ENCODE measurements at places on chromosomes 7 and 10. TPM values are rescaled to one million over a fixed set of nuclear protein-coding genes. Genes with fewer than 3 reads are reported as not detected.

GRCh38 chr7:26709210-26709990, 155.0 kb downstream of the SKAP2 start:
- no peak overlapping the region for H3K4me3 ChIP-seq
- peaks cover 9% of the 10 kb centered on the region for H3K4me1 ChIP-seq
- no peak for DNase-seq
- no peak overlapping the region for H3K27ac ChIP-seq
- H3K27me3 ChIP-seq = no peaks in the 10 kb centered on the region

DNA sequence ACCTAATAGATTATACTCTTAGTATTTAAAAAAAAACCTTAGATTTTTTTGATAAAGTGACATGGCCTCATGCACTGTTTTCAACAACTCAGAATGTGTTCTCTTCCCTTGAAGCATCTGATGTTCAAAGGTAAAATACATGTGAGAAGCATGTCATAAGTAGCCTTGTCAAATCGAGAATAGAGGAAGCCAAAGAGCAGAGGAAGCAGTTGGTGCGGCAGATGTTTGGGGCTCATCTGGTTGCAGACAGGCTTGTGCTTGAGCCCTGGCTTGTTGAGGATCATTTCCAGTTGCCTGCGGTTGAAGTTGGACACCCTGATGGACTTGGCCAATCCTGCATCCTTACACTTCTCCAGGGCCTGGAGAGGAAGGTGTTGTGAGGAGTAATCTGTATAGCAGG, 59.2 kb downstream of the AKR1E2 start:
- no peak for DNase-seq
- no peak overlapping the region for H3K27ac ChIP-seq
- no peaks in the 10 kb centered on the region for H3K27me3 ChIP-seq
- no peak overlapping the region for H3K4me3 ChIP-seq
- no peaks in the 10 kb centered on the region for H3K4me1 ChIP-seq

- no peak overlapping the region for H3K4me3 ChIP-seq
- H3K27me3 ChIP-seq = no peaks in the 10 kb centered on the region
- H3K36me3 ChIP-seq = no peaks in the 10 kb centered on the region
These were observed 79.0 kb downstream of the HIPK2 start for GRCh38 chr7:139698844-139699243.

DNA sequence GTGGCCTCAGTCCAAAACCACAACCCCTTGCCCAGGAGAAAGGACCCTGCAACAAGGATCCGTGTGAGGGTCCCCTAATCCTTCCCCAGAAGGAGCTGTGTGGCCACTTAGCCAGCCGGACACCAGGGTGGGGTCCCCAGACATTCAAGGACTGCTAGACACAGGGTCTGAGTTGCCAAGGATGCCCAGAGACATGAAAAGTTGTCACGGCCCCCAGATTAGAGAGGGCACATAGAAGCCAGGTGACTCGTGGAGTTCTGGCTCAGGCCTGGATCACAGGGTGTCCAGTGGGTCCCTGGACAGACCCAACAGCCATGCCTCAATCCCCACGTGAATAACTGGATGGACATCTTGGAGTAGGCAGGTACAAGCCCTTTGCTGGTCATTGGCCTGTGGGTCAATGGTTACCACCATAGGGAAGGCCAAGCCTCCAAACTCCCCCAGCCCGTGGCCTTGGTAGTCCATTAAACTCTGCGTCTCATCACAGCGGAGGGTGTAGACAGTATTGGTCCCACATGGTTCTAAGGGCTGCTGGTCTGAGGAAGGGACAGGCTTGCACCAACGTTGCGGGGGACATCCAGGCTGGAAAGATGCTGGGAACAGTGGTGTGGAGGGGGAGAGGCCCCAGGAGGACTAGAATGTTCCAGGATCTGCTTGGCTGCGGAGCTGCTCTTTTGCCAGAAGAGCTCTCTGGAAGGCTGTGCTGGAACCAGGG, 205.9 kb upstream of the PPP2R2D start:
- H3K4me1 ChIP-seq = no peaks in the 10 kb centered on the region
- no peak overlapping the region for H3K4me3 ChIP-seq
- H3K36me3 ChIP-seq = no peaks in the 10 kb centered on the region
- DNase-seq = no peak
- no peak overlapping the region for H3K27ac ChIP-seq

- no peaks in the 10 kb centered on the region for H3K36me3 ChIP-seq
- H3K27ac ChIP-seq = no peak overlapping the region
- H3K4me1 ChIP-seq = no peaks in the 10 kb centered on the region
These were observed 309.6 kb downstream of the AGMO start for GRCh38 chr7:15252181-15252580.

DNA sequence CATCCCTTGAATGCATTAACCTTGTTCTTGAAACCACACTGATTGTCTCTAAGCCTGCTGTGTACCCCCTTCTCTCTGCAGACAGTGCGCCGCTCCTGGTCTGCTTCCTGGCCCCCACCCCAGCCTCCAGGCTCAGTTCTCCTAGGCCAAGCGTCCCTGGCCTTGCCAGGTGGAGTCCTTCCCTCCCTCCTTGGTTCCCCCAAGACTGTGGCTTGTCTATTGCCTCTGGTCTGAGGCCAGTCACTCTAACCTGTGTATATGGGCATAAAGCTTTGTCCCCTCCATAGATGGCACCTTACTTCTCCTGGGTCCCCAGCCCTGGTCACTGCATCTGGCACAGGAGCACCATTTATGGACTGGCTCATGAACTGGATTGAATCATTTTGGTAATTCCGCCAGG, 133.5 kb upstream of the EEPD1 start:
- H3K36me3 ChIP-seq = no peaks in the 10 kb centered on the region
- no peak overlapping the region for H3K27ac ChIP-seq
- H3K27me3 ChIP-seq = no peaks in the 10 kb centered on the region
- DNase-seq = no peak
- H3K4me1 ChIP-seq = peaks cover 3% of the 10 kb centered on the region
- no peak overlapping the region for H3K4me3 ChIP-seq

DNA sequence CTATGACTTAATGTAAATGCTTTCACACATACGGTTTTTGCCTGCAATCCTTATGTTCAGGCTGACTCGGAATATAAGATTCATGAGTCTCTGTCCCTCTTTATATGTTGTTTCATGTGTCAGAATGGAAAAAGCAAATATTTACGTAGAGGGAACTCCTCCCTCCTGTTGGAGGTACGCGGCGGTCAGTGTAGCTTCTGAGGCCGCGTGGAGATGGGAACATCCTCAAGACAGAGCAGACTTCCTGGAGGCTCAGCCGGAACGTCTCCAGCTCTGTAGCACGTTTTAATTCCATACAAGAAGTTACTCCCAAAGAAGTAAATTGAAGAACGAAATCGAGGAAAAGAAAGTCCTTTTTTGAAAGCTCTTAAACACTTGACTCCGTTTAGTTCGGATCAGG, 248.3 kb downstream of the EBF3 start:
- DNase-seq = no peak
- no peak overlapping the region for H3K4me3 ChIP-seq
- no peaks in the 10 kb centered on the region for H3K27me3 ChIP-seq
- no peaks in the 10 kb centered on the region for H3K4me1 ChIP-seq

FAM221A gene
- total RNA-seq = 5.1 TPM

Data from fibroblast of lung (primary cell).